ENCODE measurements at places on chromosomes 16 and 17. TPM values are rescaled to one million over a fixed set of nuclear protein-coding genes. Genes with fewer than 3 reads are reported as not detected.

GRCh38 chr17:63697341-63698286, 2.3 kb downstream of the LIMD2 start:
- H3K4me1 ChIP-seq = no peaks in the 10 kb centered on the region
- DNase-seq = peak; percentile 73
- peaks cover 7% of the 10 kb centered on the region for H3K27me3 ChIP-seq
- H3K36me3 ChIP-seq = no peaks in the 10 kb centered on the region
- peak overlapping the region; percentile 47 for H3K27ac ChIP-seq

- no peaks in the 10 kb centered on the region for H3K36me3 ChIP-seq
- no peak overlapping the region for H3K4me3 ChIP-seq
- H3K27ac ChIP-seq = no peak overlapping the region
- DNase-seq = no peak
Measured at GRCh38 chr17:57133486-57133885, 48.4 kb downstream of the AKAP1 start.

- no peaks in the 10 kb centered on the region for H3K4me1 ChIP-seq
- no peaks in the 10 kb centered on the region for H3K36me3 ChIP-seq
- no peak overlapping the region for H3K4me3 ChIP-seq
- no peak for DNase-seq
Measured at GRCh38 chr17:29747660-29748059, 124.9 kb upstream of the CORO6 start.

GRCh38 chr16:4694642-4695451, 1.5 kb downstream of the NUDT16L1 start:
- DNase-seq = no peak
- H3K27me3 ChIP-seq = no peaks in the 10 kb centered on the region
- peaks cover 5% of the 10 kb centered on the region for H3K4me1 ChIP-seq
- H3K36me3 ChIP-seq = peaks cover 6% of the 10 kb centered on the region
- no peak overlapping the region for H3K27ac ChIP-seq

- no peaks in the 10 kb centered on the region for H3K4me1 ChIP-seq
- no peaks in the 10 kb centered on the region for H3K36me3 ChIP-seq
- no peak within 1 kb of the TSS for H3K27ac ChIP-seq
- no peak within 1 kb of the TSS for H3K4me3 ChIP-seq
- no peak for DNase-seq
Measured at GRCh38 chr17:35752945-35753764, at the start of gene GAS2L2. Gene GAS2L2 (minus strand): TSS chr17:35753239. CDS start chr17:35752850, 389 bp downstream.

GRCh38 chr17:4267402-4267801, 3.6 kb upstream of the ANKFY1 start:
- no peaks in the 10 kb centered on the region for H3K36me3 ChIP-seq
- no peak overlapping the region for H3K4me3 ChIP-seq
- no peaks in the 10 kb centered on the region for H3K27me3 ChIP-seq
- no peak for DNase-seq
- H3K4me1 ChIP-seq = no peaks in the 10 kb centered on the region

- H3K27ac ChIP-seq = peak within 1 kb of the TSS; percentile 99
- H3K36me3 ChIP-seq = peaks cover 17% of the 10 kb centered on the region
- DNase-seq = peak; percentile 68
- no peaks in the 10 kb centered on the region for H3K27me3 ChIP-seq
- peaks cover 19% of the 10 kb centered on the region for H3K4me1 ChIP-seq
Measured at GRCh38 chr17:18258356-18259038, at the start of gene FLII. Gene FLII (minus strand): TSS chr17:18258738. CDS start chr17:18258690, 48 bp downstream.

DNA sequence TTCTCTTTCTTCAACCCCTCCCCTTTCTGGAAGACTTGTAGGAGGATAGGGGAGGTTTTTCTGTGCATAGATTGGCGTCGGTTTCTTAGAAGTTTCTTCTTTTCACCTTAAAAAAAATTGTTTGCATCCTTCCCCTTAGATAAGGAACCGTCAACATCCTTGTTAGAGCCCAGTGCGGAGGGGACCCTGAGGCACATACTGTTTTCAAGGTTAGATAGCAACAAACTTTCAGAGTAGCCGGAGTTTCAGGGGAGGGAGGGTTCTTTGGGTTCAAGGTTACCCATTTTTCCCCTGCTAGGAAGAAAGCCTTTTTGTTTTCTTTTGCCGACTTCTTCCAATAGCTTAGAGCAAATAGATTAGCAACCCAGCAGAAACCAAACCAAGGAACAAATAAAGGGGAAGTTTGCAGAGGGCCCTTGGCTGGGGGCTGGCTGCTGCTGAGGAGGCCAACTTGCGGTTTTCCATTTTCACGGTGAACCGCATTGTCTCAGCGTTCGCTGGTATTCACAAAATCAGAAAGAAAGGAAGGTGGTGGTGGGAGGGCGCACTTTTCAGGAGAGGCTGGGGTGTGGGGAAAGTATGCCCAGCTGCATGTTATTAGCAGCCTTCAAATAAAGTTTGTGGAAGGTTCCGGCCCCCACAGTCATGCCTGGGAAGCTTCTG, 28.8 kb downstream of the MSI2 start:
- H3K27me3 ChIP-seq = no peaks in the 10 kb centered on the region
- H3K4me1 ChIP-seq = no peaks in the 10 kb centered on the region
- DNase-seq = no peak

GRCh38 chr16:60816461-60816860, 1219.8 kb downstream of the CDH8 start:
- no peak overlapping the region for H3K27ac ChIP-seq
- no peak for DNase-seq
- H3K4me3 ChIP-seq = no peak overlapping the region
- no peaks in the 10 kb centered on the region for H3K36me3 ChIP-seq
- no peaks in the 10 kb centered on the region for H3K4me1 ChIP-seq

DNA sequence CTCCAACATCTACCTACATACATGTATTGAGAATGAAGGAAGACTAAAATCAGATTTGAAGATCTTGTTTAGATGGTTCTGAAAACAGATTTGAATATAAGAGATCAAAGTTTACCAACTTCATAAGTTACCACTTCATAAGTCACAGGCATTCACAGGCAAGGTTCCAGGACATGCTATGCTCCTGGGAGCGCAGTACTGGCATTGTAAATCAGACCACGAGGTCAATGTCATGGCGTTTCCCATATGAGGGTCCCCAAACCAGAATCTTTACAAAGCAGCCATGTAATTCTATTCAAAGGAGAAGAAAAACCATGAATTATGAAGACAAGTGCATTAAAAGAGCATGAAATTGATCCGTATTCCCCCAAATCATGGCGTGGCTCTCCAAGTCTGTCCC, 3.0 kb downstream of the CDH11 start:
- DNase-seq = no peak
- no peak overlapping the region for H3K27ac ChIP-seq
- H3K36me3 ChIP-seq = no peaks in the 10 kb centered on the region
- peaks cover 40% of the 10 kb centered on the region for H3K27me3 ChIP-seq
- H3K4me1 ChIP-seq = peaks cover 4% of the 10 kb centered on the region

- no peaks in the 10 kb centered on the region for H3K4me1 ChIP-seq
- H3K4me3 ChIP-seq = no peak overlapping the region
- peaks cover 19% of the 10 kb centered on the region for H3K36me3 ChIP-seq
- no peaks in the 10 kb centered on the region for H3K27me3 ChIP-seq
Measured at GRCh38 chr17:77194179-77194578, 53.4 kb downstream of the SEC14L1 start.

DNA sequence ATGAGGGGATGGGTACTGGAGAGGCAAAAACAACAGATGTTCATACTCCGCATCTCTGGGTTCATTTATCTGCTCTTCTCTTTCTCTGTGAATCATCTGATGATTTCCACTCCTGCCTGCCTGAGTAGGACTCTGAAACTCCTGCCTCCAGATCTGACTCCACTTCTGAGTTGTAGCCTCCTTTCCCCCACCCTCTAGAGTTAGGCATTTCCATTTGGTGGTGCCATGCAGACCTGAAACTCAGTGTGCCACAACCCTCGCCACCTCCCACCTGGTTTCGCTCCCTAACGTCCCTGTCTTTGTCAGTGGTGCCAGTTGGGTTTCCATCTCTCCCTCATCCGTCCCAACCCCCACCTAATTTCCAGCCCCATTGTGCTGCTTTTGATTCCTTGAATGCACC, 126.2 kb downstream of the PRKCB start:
- no peak for DNase-seq
- H3K4me1 ChIP-seq = no peaks in the 10 kb centered on the region
- H3K4me3 ChIP-seq = no peak overlapping the region
- H3K27me3 ChIP-seq = no peaks in the 10 kb centered on the region
- no peak overlapping the region for H3K27ac ChIP-seq
- no peaks in the 10 kb centered on the region for H3K36me3 ChIP-seq

DNA sequence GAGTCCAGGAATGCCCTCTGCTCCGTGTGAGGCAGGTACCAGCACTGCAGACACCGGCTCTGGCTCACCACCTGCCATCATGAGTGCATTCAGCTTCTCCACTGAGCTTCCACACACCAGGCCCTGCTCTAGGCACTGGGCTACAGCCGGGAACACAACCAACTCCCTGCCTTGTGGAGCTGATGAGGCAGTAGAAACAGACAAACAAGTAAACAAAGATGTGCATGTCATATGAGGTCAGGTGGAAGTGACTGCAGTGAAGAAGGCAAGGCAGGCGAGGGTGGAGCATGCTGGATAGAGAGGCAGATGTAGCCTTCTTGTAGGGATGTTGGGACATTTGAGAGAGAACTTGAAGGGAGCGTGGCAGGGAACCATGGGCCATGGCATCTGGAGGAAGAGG, 5.0 kb downstream of the NLRC5 start:
- no peak overlapping the region for H3K4me3 ChIP-seq
- no peaks in the 10 kb centered on the region for H3K27me3 ChIP-seq
- no peak for DNase-seq
- H3K4me1 ChIP-seq = peaks cover 10% of the 10 kb centered on the region
- no peak overlapping the region for H3K27ac ChIP-seq

- H3K4me3 ChIP-seq = no peak overlapping the region
- no peak overlapping the region for H3K27ac ChIP-seq
- no peaks in the 10 kb centered on the region for H3K27me3 ChIP-seq
- H3K36me3 ChIP-seq = no peaks in the 10 kb centered on the region
Measured at GRCh38 chr17:78043031-78043430, 84.5 kb downstream of the TNRC6C start.

GRCh38 chr17:12296209-12296625, 275.5 kb downstream of the MAP2K4 start:
- no peak for DNase-seq
- no peaks in the 10 kb centered on the region for H3K36me3 ChIP-seq
- no peaks in the 10 kb centered on the region for H3K4me1 ChIP-seq
- H3K27ac ChIP-seq = no peak overlapping the region

DNA sequence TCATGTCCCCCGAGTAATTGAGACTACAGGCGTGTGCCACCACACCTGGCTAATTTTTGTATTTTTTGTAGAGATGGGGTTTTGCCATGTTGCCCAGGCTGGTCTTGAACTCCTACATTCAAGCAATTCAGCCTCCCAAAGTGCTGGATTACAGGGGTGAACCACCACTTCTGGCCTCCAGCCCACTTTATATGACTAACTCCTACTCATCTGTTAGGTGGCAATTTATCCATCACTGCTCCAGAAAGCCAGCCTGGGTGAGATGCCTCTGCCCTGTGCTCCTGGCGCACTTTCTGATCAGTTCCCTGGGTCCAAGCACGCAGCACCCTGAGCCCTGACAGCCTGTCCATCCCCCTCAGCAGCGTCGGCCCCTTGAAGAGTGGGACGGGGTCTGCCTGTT, 29.4 kb downstream of the ADAM11 start:
- no peak overlapping the region for H3K27ac ChIP-seq
- H3K27me3 ChIP-seq = no peaks in the 10 kb centered on the region
- H3K36me3 ChIP-seq = no peaks in the 10 kb centered on the region
- H3K4me3 ChIP-seq = no peak overlapping the region
- peak; percentile 6 for DNase-seq

DNA sequence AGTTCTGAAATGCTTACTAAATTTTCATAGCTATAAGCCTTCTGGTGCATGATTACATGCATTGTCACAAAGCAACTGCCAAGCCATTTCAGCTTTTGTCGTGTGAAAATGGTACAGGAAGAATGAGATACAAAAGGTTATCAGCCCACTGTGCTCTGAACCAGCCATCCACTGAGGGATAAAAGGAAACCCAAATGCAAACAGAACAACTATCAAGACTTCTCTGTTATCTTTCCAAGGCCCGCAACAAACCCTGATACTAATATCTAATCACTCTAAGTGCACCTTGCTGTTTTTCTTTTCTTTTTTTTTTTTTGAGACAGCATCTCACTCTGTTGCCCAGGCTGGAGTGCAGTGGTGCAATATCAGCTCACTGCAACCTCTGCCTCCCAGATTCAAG, 109.0 kb downstream of the FTO start:
- H3K36me3 ChIP-seq = no peaks in the 10 kb centered on the region
- no peak overlapping the region for H3K4me3 ChIP-seq
- H3K27ac ChIP-seq = no peak overlapping the region
- H3K4me1 ChIP-seq = peaks cover 4% of the 10 kb centered on the region
- no peaks in the 10 kb centered on the region for H3K27me3 ChIP-seq

The KRTAP2-1 gene
- not detected for total RNA-seq

The MTSS2 gene
- 25.3 TPM for total RNA-seq

The SPHK1 gene
- 3.3 TPM for total RNA-seq

The SEZ6 gene
- total RNA-seq = not detected

The PLEKHG4 gene
- total RNA-seq = 13.1 TPM

The CCL4 gene
- 1.2 TPM for total RNA-seq

The ZNF18 gene
- 6.2 TPM for total RNA-seq

The FAM20A gene
- 4.1 TPM for total RNA-seq

The NBR1 gene
- total RNA-seq = 159 TPM

The MT1E gene
- total RNA-seq = 359 TPM

Data from colonic mucosa (tissue), 4 donors.